GM19239 (cell line): ENCODE measurements at places on chromosomes 1 and 21.

DNA sequence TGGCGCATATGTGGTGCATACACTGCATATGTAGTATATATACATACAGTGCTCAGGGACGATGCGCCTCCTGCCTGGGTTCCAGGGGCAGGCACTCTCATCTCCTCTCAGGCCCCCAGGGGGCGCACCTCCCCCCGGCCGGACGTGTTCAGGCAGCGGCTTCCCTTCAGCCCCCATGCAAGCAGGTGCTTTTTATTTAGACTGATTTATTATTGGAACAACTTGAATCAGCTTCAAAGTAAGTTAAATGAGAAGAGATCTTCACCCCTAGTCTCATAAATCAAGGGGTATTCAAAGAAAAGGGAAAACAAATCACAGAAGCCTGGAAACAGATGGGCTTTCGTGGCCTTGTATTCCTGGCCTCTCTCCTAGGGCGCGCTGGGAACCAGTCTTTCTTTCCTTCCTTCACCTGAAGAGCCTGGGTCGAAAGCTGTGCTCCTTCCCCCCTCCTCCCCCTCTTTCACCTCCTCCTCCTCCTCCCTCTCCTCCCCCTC, 64.6 kb downstream of the UBIAD1 start:
- peak; percentile 68 for DNase-seq

GRCh38 chr1:37265156-37265555, 209.2 kb upstream of the ZC3H12A start:
- DNase-seq: no peak

- DNase-seq: no peak
Observed at GRCh38 chr21:39064325-39065012, 118.8 kb downstream of the PSMG1 start.

GRCh38 chr1:110717179-110717578, 42.4 kb upstream of the KCNA3 start:
- no peak for DNase-seq

- DNase-seq: no peak
Observed at GRCh38 chr1:83773059-83773458, 225.9 kb downstream of the TTLL7 start.

- no peak for DNase-seq
Observed at GRCh38 chr21:43191971-43192370, 23.2 kb downstream of the CRYAA start.

- DNase-seq: no peak
Observed at GRCh38 chr1:213371525-213371846, 320.4 kb downstream of the RPS6KC1 start.

- DNase-seq: no peak
Observed at GRCh38 chr1:94319319-94320102, 82.1 kb upstream of the ARHGAP29 start.

GRCh38 chr1:229169399-229169798, 101.5 kb upstream of the RAB4A start:
- no peak for DNase-seq

- no peak for DNase-seq
Observed at GRCh38 chr1:228914700-228915099, 179.4 kb downstream of the RHOU start.

DNA sequence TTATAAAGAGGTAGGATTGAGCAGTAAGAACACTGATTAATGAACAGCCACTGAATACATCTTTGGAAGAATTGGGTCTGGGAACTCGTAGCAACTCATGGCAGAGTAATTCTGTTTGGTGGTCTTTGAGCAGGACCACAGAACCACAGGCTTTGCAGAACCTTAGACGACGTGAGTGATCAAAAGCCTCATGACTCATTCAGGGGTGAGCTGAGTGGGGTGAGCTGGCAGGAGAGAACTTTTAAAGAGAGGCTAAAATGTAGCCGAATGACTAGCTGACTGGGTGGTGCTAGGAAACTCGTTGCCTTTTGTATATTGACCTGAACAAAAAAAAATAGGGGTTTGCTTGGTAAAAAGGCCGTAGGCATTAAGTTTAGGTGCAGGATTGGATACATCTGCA, 313.8 kb downstream of the TGFB2 start:
- no peak for DNase-seq

DNA sequence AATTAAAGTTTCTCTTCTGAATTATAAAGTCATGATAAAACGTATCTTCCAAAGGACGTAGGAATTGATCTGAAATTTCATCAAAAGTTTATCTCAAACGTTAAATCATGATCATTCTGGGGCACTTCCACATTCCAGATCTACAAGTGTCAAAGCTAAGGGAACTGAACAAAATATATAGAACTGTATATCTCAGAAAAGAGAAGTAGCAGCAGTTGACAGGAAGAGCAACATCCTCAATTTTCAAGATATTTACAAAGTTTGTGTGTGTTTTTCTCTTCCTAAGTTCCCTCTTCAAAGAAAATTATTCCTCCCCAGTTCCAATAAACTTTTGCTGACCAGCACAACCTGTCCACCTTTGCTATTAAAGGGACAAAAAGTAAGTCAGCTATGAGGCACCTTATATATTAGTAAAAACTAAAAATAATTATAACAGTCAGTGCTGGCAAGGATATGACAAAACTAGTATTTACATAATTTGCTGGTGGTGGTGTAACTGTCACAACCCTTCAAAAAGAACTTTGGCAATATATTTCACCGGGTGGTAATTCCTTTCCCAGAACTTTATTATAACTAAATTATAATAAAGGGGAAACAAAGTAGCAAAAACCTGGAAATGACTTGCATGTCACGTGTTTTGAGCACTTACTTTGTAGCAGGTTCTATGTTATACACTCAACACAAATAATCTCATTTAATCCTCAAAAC, 38.5 kb upstream of the EYA3 start:
- no peak for DNase-seq

DNA sequence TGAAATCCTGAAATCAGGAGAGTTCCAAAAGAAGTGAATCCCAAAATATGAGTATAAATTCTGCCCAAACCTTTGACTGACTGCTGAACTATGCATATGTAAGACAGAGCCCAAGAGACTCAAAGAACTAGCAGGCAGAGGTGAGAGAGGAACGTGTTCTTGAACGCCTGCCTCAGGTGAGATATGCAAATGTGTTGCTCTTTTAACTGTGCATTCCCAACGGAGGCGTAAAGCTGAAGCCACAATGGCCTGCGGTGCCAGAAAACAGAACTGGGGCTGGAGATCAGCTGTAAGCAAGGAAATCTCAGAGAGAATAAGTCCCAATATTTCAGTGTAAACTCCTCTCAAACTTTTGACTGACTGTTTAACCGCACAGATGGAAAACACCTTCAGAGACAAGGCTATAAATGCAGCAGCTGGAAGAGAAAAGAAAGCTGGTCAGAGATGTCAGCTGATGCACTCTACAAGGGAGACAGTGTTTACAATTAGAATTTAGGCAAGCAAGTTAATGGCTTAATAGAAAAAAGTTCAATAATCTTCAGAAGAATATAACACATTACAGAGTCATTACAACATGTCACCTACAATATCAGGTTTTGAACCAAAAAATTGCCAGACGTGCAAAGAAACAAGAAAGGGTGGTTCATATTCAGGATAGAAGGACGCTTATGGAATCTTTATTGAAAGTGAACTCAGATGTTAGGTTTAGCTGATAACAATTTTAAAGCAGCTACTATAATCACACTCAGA, 43.0 kb upstream of the TRIM67 start:
- DNase-seq: no peak

- no peak for DNase-seq
Observed at GRCh38 chr1:52601519-52601918, 652 bp upstream of the GPX7 start.

DNA sequence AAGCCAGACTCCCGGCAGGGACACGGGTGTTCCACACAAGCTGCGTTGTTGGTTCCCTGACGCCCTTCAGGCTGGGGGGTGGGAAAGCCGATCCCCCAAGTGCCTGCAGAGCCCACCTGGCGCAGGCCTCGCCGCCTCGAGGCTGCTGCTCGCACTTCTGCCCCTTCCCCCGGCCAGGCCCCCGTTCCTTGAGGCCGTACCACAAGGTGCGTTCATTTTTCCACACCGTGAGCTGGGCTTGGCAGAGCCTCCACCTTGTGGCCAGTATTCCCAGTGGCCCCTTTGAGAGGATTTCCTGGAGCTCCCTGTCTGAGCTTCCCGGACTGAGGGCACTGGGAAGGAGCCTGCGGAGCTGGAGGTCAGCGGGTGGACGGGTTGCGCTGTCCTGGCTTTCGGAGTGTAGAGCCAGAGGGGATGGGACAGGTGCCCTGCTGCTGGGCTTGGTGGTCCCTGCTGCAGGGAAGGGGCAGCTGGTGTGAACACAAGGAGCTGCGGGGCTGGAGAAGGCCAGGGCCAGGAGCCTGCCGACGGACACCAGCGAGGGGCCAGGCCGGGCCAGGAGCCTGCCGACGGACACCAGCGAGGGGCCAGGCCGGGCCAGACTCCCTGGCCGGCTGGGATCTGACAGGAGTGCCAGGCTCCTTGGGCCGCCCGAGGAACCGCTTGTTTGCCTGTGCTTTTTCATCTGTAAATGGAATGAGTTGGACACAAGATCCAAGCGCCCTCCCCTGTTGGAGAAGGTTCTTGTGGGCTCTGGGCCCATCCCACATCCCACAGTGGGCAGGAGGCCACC, 18.4 kb downstream of the PDXK start:
- DNase-seq: no peak

DNA sequence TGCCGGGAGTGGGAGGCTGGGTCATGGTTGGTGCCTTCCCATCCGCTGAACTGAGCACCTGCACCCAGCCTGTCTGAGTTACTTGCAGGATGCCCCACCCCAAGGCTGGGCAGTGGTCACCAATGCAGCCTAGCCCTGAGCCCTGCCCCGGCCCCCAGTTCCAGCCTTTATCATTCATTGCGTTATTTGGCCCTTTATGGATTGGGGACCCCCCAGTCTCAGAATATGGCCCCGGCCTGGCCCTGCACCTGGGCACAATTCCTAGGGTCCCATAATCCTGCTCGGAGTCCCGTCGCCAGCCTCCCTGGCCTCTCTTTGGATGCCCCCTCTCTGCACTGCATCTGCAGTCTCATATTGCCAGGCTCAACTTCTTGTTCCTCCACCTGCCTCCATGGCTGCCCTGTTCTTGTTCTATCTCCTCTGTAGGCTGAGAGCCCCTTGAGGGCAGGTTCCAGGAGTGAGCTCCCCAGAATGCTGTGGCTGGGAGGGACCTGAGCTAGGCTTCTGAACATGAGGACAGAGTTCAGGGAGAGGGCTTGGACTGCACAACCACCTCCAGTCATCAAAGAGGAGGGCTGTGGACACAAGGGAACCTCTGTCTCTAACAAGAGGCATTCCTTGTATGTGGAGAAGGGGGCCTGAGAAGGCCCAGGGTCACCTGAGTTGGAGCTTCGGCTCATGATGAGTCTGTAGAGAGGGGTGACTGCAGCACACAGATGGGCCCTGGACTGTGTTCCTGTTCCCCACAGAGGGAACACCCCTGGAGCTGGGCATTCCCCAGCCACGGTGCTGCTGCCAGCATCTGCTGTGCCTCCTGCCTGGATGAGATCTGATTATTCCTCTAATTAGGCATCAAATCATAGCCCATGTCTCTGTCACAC, 1.1 kb upstream of the KNCN start:
- DNase-seq: no peak

DNA sequence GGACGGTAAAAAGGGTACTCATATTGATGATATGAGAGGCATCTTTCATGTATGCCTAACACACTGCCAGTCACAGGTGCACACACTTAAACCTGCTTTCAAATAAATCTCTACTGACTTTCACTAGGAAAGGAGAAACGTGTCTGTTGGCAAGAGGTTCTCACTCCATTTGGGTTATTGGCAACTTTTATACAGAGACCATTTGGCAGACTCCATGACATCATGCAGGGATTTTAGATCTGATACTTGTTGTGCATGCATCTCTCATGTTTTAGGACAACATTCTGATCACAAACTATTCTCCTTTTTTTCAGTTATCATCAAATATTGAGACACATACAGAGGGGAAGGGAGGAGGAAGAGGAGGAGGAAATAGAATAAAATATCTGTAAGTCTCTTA, 31.5 kb downstream of the RGS7 start:
- DNase-seq: no peak

- no peak for DNase-seq
Observed at GRCh38 chr1:196373798-196374197, 234.4 kb downstream of the KCNT2 start.

- no peak for DNase-seq
Observed at GRCh38 chr1:247475793-247476192, 17.9 kb upstream of the OR2B11 start.

DNA sequence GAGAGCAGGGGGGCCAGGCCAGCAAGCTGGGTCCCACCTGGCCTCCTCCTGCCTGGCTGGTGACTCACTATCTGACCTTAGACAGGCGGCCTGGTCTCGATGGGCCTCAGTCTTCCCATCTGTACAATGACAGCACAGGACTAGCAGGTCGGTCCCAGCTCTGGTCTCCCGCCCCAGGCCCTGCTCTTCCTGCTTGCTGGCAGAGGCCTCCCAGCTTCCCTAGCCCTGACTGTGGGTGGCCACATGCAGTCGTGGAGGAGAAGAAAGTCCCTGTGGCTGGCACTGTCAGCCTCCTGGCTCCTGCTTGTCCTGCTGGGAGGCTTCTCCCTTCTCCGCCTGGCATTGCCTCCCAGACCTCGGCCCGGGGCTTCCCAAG, 817 bp downstream of the EXTL1 start:
- DNase-seq: no peak

DNA sequence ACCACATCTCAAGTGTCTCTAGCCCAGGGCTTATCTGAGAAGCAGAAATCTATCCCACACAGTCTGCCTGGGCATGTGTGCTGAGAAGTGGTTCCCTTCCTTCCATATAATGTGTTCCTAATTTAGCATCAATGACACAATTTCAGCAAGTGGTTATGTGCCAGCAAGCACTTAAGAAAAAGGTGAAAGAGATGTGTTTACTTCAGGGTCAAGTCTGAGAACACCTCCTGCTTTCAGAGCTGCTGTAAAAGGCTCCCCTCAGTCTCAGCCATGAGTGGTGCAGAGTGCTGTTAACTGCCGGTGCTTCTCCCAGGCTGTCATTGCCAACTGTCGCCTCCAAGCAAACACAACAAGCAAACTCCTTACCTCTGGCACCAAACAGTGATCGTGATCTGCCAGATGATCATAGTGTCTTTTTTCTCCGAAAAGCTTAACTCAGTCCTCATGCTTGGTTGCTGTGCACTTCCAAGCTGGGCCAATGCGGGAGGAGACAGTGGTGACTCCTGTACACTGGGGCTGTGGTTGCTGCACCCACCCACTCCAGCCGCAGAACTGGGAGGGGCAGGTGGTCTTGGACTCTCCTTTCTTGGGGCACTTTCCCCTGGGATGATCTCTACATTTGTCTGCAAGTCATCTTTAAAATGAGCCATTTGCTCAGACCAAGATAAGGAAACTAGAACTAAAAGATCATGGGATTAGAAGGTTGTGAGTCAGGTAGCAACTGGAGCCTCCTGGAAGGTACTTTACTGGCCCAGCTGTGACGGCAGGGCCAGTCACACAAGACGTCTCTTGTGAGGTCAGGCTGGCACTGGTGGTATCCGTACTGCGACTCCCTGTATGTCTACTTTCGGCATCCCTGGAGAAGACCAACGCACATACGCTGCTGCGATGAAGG, 32.4 kb downstream of the ATP1A1 start:
- no peak for DNase-seq

- no peak for DNase-seq
Observed at GRCh38 chr1:178497903-178498478, 1.2 kb upstream of the CLEC20A start.

GRCh38 chr1:17633654-17634053, 94.2 kb downstream of the ARHGEF10L start:
- DNase-seq: no peak

- no peak for DNase-seq
Observed at GRCh38 chr1:95534985-95535384, 301.0 kb downstream of the RWDD3 start.
